ENCODE measurements at places on chromosomes 7 and 10.

DNA sequence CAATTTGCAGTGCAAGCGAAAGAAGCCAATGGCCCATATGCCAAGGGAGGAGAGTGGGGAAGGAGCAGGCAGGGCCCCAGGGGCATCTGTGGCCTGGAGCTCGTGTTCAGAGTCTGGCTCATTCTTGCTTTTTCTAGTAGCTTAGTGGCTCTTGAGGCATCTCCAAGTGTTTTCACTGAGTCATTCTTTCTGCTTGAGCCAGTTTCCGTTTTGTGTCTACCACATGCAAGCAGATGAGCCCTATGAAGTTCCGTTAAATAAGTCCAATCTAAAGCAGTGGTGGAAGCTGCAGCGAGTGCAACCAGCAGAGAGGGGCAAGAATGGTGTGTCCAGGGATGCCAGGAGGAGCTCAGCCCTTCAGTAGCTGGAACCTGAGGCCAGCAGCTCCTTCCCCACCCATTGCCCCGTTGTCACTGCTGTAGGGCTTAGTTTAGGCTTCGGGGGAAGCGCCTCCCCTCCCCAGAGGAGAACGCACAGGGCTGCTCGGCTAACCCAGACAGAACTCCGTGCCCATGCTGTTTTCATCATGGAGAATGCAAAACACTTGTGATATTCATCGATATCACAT lies 57.4 kb upstream of the EBF3 start:
- DNase-seq: no peak

GRCh38 chr7:121379930-121380329 lies 16.2 kb downstream of the FAM3C start:
- no peak for DNase-seq

DNA sequence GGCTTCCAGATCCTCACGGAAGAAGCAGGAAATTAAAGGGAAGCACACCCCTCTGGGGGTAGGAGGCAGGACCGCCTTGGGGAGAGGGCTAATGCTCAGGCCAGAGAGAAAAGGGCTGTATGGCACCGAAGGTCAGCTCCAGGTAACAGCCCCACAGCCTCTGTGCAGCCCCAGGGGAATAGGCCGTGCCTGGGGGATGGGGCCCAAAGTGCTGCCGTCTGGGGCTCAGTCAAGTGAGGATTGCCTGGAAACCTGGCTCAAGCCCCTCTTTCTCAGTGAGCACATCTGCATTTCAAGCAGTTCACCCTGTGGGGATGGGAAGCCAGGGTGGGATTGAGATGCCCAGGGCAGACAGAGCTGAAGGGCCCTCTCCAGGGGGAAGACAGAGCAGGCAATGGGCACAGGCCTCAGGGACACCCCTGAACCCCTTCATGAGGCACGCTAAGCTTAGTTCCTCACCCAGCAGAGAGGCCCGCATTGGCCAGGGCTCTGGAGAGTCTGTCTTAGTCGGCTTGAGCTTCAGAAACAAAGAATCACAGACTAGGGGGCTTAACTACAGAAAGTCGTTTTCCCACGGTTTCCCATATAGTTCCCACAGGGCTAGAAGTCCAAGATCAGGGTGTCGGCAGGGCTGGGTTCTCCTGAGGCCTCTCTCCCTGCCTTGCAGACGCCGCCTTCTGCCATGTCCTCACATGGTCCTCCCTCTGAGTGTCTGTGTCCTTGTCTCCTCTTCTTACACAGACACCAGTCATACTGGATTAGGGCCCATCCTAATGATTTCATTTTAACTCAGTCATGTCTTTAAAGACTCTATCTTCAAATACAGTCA lies 118.2 kb downstream of the PTPN20 start:
- no peak for DNase-seq

GRCh38 chr10:77782328-77783061 lies 144.1 kb downstream of the DLG5 start:
- no peak for DNase-seq

GRCh38 chr10:30915146-30915545 lies 116.5 kb downstream of the ZNF438 start:
- DNase-seq: no peak

DNA sequence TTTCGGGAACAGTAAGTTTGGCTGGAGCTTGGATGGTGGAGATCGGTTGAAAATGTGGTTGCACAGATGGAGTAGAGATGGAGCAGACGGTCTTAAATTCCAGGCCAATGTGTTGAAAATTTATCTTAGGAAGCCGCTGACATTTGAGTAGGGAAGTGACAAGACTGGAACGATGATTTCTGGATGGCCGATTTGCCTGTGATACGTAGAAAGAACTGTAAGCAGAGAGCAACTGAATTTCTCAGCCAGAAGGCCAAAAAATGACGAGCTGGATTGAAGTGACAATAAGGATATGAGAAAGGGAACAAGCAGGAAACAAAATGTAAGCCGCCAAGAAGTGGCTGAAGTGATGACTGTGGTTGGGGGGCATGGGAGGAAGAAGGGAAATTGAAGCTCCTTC lies 687 bp upstream of the ARMC3 start:
- DNase-seq: no peak

DNA sequence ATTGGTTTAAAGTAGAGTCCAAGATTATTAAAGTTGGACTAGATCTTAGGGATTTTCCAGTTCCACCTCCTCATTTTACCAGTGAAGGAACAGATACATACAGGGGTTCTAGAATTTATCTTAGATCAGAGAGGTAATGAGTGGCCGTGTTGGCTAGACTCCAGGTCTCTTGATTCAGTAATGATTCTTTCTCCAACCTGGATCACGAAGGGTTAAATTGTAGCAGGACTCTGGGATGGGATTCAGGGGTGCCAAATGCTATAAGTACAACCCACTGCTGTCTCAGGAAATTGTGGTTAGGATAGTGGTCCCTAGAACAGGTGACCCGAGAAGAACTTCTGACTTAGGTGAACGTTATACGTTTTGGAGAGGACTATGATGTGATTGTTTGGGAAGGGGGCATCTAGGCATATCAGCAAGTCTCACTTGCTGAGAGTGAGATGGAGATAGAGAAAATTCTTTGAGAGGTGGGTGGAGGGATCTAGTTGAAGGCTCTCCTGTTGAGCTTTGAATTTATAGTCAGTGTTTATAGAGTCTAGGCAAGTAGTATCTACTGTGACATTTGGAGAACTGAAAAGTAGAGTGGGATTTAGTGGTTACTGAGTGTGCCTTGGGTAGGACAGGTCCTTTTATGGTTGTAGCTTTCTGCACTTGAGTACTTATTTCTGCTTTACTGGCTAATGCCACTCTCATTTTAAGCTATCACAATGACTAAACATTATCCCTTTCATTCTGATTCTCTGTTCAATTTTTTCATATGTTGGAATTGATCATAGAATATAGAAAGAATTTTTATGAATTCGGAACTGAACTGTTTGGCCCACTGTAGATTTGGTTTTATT lies 58.3 kb downstream of the ST7 start:
- no peak for DNase-seq

GRCh38 chr7:142910481-142910880 lies 23.1 kb downstream of the TRPV5 start:
- no peak for DNase-seq

- DNase-seq: no peak
Measured at GRCh38 chr10:98560565-98560964, 113.8 kb upstream of the HPS1 start.

- no peak for DNase-seq
Measured at GRCh38 chr7:34158368-34159153, 253.2 kb downstream of the BMPER start.

- no peak for DNase-seq
Measured at GRCh38 chr10:24408365-24408764, 199.4 kb downstream of the KIAA1217 start.

- no peak for DNase-seq
Measured at GRCh38 chr10:87720665-87721064, 61.0 kb downstream of the PAPSS2 start.

GRCh38 chr7:123208793-123209192 lies 9.0 kb upstream of the SLC13A1 start:
- DNase-seq: no peak

- DNase-seq: no peak
Measured at GRCh38 chr10:78838141-78838657, 230.6 kb upstream of the ZMIZ1 start.

- DNase-seq: no peak
Measured at GRCh38 chr10:26326851-26327250, 110.3 kb downstream of the GAD2 start.

DNA sequence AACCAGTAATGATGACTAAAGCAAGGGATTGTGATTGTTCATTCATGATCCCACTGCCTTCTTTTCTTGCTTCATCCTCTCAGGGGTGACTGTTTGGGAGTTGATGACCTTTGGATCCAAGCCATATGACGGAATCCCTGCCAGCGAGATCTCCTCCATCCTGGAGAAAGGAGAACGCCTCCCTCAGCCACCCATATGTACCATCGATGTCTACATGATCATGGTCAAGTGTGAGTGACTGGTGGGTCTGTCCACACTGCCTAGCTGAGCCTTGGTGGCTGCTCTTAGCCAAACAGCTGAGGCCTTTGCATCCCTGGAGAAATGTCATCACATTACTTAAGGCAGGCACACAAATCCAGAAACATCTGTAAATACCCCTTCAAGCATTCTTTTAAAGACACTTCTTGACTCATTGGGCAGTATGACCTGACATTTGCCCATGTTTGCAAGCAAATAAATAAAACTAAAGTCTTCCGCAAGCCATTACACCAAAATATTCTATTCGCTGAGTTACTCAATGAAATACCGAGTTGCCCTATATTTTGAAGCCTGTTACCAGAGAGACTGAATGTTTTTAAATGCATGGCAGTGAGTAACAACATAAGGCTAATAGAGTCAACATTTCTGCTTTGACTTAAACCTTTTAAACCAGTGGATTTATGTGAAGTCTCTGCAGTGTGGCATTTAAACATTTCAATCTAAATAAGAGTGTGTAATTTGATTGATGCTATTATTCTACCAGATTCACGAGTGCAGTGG lies 166.3 kb upstream of the LANCL2 start:
- DNase-seq: no peak

GRCh38 chr7:128217030-128217805 lies 23.9 kb upstream of the LEP start:
- no peak for DNase-seq

GRCh38 chr10:84191106-84191505 lies 3.2 kb upstream of the CDHR1 start:
- no peak for DNase-seq

DNA sequence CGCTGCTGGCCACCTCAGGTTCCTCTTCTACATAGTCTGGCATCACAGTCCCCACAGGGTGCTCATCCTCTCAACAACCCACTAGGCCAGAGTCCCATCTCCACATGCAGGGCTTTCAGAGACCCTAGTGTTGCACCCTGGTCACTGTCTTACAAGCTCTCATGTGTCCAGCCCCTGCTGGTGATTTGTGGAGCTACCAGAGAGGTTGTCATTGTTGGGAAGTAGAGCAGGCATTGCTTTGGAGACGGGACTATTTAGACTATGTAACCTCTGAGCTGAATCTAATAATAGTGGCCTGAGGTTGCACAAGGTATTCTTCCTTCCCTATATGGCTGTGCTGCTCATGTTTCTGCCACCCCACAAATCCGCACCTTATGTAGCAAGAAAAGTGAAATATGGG lies 135.3 kb upstream of the VWC2 start:
- no peak for DNase-seq

GRCh38 chr10:69335063-69335587 lies 56.8 kb downstream of the HK1 start:
- DNase-seq: no peak

DNA sequence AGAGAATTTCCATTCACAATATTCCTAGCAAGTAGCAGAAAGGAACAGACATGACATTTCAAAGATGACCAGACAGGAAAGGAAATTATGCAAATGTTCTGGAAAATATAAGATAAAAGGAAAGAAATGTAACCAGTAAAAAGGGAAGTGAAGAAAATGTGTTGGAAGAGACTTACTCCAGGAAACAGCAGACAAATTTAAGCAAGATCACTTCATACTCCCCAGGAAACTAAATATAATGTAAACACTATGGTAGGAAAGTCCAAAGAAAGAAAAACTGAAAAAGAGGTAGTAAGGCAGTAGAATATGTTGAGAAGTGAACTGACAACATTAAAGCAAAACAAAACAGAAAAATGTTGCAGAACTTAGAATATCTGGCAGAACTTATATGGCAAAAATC lies 6.4 kb upstream of the ST8SIA6 start:
- no peak for DNase-seq

DNA sequence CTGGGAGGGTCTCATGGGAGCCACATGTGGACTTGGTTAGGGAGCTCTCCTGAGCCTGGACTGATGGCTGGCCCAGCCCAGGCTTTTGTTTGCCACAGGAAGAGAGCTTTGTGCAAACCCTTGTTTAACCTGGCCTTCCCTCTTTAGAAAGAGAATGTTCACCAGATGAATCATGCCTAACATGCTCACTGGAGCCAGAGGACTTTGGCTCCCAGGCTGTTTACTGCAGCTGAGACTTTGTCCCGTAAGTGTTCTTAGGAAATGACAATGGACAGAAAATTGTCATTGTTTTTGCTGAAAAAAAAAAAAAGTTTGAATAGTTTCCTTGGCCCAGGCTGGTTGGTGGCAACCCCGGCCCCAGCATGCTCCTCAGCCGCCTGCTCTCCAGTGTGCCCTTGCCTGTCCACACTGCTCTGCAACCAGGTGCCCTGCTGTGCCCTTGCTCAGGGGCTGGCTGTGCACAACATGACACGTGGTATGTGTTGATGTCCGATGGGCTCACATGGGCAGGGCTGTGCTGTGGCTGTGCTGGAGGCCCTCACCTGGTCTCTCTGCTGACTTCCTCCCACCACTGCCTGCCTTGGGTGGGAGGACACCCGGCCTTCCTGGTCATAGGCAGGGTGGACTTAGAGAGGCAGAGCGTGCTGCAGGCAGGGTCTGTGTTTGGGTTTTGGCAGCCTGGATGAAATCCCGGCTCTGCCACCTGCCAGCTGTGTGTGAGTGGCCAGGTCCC lies 215.3 kb upstream of the ZNF32 start:
- DNase-seq: no peak

GRCh38 chr7:106466867-106467266 lies 182.1 kb upstream of the NAMPT start:
- no peak for DNase-seq

- DNase-seq: no peak
Measured at GRCh38 chr7:72021716-72022115, 390.4 kb downstream of the CALN1 start.

DNA sequence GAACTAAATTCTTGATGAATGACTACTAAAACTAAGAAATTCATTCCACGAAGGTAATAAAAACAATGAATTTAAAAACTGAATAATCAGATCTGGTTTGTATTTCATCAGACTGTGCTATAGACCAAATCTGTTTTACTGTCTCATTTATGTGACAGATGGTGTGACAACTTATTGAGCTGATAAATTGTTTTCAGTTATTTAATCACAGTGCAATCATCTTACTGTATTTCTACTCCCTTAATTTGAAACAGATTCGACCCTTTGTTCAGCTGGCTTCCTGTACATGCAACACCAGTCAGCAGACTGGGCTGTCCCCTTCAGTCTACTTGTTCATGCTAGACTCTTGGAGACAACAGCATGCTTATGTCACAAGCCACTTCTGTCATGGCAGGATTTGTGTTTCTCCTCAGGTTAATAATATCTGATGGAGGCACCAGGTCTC lies 150.9 kb downstream of the MBL2 start:
- no peak for DNase-seq

DNA sequence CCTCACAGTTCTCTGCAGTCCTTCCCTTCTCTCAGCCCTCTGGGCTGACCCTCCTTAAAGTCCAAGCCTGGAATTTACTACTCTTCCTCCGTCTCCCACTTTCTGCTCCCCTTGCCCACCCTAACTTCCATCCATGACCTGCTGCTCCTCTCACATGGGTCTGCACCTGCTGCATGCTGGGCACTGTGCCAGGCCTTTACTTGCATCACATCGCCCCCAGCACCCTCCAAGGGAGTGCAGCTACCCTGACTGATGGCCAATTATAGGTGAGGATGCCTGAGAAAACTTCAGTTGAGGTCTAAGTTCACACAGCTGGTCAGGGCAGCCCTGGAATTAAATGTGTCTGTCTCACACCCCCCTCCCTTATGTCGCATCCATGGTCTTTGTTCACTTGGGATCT lies 53.6 kb upstream of the ZPBP start:
- DNase-seq: no peak
